ENCODE measurements at places on chromosomes 16 and 17.

GRCh38 chr17:45768000-45768399 is 16.1 kb upstream of the CRHR1 start:
- no peak for DNase-seq

- no peak for DNase-seq
These were observed 791 bp downstream of the MCRIP2 start for GRCh38 chr16:642189-643049.

DNA sequence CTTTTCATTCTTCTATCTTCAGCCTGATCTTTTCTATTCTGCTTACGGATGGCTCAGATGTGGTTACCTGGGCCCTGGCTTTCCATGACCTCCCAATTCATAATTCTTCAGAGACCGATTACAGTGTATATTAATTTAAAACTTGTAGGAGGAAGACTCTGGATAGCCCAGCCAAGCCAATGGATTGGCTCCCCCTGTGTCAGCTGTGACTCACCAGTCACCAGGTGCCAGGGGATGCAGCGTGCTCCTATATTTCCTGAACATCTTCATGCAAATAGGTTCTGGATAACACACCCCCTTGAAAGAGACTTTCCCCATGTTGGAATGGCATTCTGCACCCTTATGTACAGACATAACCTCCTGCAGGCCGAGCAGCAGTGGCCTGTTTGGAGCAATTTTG is 208.3 kb upstream of the WSCD1 start:
- DNase-seq: no peak

- DNase-seq: no peak
These were observed 26.8 kb downstream of the MARCHF10 start for GRCh38 chr17:62781356-62781755.

DNA sequence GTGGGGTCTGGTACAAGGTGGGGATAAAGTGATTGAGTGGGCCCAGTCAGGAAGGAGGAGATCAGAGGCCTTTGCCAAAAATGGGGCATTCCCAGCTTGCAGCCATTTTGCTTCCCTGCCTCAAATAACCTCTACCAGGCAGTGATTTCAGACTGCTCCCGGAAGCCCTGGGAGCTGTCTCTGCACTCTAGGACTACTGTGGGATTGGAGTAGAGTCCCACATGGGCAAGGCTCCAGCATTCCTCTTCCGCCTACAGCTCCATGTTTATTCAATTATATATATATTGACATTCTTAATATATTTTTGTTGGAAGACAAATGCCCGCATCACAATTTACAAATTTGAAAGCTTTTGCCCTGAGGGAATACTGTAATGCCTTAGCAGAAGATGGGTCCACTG is 13.5 kb downstream of the SUPT6H start:
- no peak for DNase-seq

GRCh38 chr16:31105677-31106213 is 2.4 kb upstream of the BCKDK start:
- no peak for DNase-seq
